ENCODE measurements at places on chromosomes 3 and 15. TPM values are rescaled to one million over a fixed set of nuclear protein-coding genes. Genes with fewer than 3 reads are reported as not detected.

DNA sequence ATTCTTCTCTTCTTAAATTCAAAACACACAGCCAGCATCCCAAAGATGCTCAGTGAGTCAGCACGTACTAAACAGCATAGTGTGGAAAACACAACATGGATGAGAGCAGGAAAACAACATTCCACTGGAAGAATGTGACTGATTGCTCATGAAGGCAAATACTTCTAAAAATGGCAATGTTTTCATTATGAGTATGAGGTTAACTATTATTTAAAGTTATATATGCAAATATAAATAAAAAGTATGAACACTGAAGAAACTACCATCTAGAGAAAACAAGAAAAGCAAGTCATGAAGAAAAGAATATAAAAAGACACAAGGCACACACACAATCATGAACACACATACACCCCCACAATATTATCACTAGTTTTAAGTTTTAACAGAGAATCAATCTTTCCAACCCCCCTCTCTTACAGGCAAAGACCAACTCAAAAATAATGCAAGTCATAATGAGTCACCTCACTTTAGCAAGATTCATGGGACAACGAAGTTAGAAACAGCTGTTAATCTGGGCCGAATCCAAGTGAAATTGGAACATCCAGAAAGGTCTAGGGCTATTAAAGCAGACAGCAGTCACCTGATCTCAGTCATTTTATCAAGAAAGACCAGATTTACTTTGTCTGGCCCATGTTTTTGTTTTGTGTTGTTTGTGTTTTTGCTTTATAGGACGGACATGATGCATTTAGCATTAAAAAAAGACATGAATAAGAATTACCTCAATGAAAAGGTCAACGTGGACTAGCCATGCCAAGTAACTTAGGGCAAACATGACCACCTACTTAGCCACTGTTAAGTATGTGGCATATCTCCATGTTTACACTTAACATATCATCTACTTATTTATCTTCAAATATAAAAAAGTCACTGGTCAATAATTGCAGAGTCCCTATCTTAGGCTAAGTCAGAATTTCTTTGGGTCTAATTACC is 18.1 kb downstream of the GBE1 start:
- no peak for DNase-seq

DNA sequence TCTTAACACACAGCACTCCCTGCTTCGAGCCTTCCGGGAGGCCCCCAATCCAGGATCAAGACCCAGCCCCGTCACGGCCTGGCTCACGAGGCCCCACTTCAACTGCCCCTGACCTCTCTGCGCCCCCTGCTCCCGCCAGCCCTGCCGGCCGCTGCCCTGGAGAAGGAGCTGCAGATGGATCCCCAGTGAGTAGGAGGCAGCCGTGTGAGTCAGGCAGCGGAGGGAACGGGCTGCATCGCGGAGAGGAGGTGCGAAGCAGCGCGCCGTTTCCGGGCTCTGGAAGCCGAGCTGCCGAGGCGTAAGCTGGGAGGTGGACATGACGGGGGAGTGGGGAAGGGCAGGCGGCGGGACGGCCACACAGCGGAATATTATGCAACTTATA is 133.4 kb downstream of the TPRA1 start:
- DNase-seq = peak; percentile 46

- no peak for DNase-seq
Observed at GRCh38 chr3:191373327-191373726, 43.0 kb upstream of the UTS2B start.

- DNase-seq = no peak
Observed at GRCh38 chr3:35529337-35529736, 110.0 kb upstream of the ARPP21 start.

The C3orf49 gene
- not detected for total RNA-seq

DNA sequence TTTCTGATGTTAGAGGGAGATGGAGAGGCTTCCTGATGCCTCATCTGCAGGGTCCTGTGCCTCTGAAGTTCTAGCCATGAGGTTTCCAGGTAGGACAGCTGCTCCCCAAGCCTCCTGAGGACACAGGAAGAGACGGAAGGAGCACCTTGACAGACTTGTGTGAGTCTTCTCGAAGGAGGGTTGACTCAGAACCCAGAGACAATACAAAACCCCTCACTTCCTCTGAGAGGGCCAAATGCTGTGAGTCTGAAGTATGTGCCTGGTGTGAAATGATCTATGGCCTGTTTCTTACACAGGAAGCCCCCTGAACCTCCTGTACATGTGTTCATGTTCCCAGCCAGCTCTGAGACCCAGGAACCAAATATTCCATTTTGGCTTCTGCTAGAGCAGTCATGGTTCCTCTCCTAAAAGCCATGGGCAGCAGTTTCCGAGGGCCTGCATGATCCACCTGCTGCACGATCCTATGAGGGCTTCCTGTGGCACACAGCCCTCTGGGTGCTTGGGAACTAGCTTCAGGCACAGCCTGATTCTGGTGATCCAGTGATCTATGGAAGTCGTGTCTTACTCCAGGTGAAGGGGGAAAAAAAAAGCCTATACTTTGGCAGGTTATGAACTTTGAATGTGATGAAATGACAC is 62.2 kb downstream of the AAGAB start:
- DNase-seq = no peak

The SPINK8 gene
- not detected for total RNA-seq

DNA sequence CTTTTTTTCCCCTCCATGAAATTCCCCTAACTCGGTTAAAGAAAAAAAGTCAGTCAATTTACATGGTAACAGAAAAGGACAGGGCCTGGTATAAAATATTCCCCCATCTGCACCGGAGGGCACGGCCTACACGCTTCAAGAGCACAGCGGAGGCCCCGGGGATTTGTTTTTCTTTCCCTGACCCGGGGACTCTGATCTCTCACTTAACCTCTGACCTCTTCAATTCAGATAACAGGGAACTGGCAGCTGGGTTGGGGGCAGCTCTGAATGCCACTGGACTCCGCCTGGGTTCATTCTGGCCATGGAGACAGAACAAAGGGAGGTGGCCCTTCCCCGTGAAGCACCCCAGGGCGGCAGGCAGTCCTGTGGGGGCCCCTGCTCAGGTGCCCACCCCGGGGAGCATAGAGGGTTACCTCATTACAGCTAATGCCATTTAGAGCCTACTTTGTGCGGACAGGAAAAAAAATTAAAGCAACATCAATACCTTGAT is 257.5 kb downstream of the SHQ1 start:
- DNase-seq = no peak

DNA sequence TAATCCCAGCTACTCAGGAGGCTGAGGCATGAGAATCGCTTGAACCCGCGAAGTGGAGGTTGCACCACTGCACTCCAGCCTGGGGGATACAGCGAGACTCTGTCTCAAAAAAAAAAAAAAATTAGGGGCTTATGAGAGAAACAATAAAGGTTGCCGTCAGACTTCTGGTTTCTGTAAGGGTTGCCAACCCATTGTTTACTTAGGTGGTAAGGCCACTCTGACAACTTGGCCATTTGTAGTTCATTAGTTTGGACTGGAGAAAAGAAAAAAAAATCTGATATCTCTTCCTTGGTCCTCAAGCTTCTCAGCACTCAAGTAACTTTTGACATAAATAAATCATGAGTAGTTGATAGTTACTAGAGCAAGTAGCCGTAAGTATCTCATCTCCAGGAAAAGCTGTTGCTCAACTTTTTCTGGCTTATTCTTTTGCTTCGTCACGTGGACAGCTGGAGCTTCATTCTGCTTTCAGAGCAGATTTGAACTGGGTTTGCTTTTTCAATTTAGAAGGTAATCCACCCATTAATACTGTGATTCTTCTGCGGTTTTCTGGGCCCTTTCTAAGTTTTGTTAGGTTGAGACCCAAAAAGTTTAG is 9.4 kb downstream of the SNX1 start:
- no peak for DNase-seq

The CADPS gene
- total RNA-seq = not detected

DNA sequence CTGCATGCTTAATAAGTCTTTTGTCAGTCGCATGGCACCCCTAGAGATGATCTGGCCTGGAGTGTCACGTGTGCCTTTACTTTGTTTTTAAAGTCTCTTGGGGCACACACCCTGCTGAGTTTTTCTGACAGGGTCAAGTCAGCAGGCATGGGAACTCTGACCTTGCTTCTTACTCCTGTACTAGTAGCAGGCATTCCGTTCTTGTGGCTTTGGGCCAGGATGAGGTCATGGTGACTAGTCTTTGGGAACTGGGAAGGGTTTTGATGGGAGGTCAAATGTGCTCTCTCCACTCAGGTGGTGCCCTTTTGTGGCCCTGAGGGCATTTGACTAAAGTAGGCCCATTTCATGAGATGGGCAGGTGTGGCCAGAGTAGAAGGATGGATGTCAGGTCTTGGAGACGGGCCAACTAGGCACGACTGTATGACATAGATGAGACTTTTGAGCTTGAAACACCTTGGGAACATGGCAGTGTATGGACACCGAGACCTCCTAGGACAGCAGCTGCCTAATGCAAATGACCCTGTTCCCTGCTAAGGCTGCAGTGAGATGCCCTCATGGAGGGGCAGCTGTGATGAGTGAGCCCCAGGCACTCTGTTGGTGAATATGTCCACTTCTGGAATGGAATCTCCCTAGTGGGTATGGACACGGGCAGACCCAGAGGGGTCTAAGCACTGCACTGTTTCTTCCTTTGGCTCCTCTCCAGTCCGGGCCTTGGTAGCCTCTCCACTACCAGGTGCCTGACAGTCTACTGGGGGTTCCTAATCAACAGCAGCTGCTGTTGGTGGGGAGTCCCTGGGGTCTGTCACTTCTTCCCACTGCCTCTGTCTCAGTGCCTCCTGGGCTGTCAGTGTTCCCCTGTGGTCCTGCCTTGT is 16.4 kb downstream of the SRPRB start:
- peak; percentile 78 for DNase-seq

The SPRED1 gene
- total RNA-seq = 7.1 TPM

The TGM5 gene
- not detected for total RNA-seq

The HGD gene
- 0.40 TPM for total RNA-seq

GRCh38 chr3:48299746-48300712 is 33.4 kb downstream of the SPINK8 start:
- no peak for DNase-seq

The SLC2A2 gene
- not detected for total RNA-seq

DNA sequence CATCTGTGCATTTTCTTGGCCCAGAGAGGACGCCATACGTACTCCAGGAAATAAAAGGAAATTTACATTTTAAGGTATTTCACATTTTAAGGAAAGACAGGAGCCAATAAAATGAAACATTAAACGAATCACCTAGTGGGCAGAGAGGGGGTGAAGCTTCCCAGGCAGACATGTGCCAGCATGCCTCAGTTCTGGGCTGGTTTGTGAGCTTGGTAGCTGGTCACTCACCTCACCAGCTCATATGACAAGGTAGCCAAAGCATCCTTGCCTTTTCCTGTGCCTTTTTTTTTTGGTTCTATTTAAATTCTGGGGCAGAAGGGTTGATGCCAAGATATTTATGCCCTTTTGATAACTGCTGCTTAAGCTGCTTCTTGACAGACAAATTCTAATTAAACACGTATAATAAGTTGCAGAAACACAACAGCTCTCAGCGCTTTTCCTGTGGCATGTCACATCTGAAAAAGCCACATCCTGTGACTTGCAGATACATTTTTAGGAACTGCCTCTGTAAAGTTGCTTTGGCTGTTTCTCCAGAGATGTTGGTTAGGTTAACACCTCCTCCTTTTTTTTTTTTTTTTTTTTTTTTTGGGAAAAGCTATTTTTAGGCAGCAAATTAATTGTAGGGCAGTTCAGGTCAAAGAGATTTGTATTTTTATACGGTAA is 218.6 kb downstream of the PDCD6IP start:
- no peak for DNase-seq

- DNase-seq = no peak
Observed at GRCh38 chr15:81851757-81852156, 194.1 kb downstream of the MEX3B start.

The CGNL1 gene
- total RNA-seq = 2.2 TPM

GRCh38 chr3:81013360-81013759 is 748.1 kb downstream of the GBE1 start:
- DNase-seq = no peak

DNA sequence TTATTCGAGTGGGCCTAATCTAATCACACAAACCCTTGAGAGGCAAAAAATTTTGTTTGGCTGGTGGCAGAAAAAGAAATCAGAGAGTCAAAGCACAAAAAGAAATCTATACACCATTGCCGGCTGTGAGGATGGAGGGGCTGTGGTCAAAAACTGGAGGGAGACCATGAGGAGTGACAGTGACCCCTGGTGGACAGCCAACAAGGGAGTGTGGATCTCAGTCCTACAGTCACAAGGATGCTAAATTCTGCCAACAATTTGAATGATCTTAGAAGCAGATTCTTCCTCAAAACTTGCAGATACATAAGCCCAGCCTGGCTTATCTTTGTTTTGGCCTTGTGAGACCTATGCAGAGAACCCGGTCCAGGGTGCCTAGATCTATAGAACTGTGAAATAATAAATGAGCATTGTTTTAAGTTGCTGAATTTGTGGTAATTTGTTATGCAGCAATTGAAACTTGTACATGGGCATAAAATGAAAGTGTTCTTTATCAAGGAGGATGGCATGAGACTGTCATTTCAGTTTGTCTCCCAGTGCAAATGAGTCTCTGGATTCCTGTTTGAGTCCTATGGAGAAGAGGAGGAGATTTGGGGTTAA is 103.0 kb upstream of the ARHGEF26 start:
- no peak for DNase-seq

The MESP2 gene
- 0.38 TPM for total RNA-seq

The EPHA6 gene
- total RNA-seq = not detected

The AP3B2 gene
- total RNA-seq = 0.46 TPM

The ALPK3 gene
- total RNA-seq = 199 TPM

GRCh38 chr3:53084310-53085001 is 38.6 kb upstream of the SFMBT1 start:
- no peak for DNase-seq

DNA sequence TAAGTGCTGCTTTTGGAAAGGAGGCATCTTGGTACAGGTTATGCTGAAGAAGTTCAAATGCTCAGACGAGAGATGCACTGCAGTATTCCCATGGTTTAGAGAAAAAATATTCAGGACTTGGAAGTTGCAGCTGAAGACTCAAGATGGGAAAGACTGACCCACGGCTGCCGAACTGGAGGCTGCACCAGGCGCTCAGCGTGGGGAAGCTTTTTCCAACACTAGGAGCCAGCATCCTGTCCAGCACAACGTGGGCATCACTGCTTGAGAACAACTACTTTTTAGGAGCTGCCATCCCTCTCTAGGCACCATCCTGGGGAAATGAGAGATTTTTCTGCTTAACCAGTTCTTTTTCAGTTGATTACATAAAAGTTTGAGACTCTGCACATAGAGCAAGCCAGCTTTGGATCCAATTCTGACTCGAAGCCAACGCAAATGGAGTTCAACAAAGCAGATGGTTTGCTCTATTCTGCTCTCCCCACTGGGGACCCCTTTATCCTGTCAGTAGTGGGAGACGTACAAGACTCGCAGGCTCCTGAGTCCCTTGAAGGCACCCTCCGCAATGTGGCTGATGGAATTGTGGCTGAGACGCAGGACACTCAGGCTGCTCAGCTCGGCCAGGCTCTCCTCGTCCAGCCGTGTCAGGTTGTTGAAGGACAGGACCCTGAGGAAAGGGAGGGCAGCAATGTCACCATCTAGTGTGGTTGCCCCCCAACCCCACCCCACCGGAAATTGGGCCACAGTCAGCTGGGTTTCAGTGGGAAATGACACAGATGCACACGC is 93.8 kb downstream of the LRIG1 start:
- DNase-seq = no peak

GRCh38 chr3:157063469-157063868 is 96.5 kb downstream of the CCNL1 start:
- no peak for DNase-seq

GRCh38 chr3:115550285-115550761 is 73.0 kb upstream of the GAP43 start:
- no peak for DNase-seq
